ENCODE measurements at places on chromosomes 6 and 20. TPM values are rescaled to one million over a fixed set of nuclear protein-coding genes. Genes with fewer than 3 reads are reported as not detected.

DNA sequence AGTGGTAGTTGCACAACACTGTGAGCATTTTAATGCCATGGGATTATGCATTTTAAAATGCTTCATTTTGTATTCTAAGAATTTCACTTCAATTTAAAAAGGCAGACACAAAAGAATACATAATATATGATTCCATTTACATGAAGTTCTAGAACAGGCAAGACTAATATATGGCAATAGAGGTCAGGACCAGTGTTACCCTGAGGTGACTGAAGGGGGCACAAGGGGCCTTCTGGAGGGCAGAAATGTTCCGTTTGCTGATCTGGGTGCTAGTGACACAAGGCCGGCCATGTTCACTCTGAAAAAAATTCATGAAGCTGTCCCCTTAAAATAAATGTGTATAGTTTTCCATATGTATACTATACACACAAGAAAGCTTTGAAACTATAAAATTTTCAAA, 28.5 kb downstream of the TASP1 start:
- H3K4me3 ChIP-seq, result no peak overlapping the region
- no peaks in the 10 kb centered on the region for H3K27me3 ChIP-seq
- DNase-seq, result no peak
- no peaks in the 10 kb centered on the region for H3K4me1 ChIP-seq
- no peak overlapping the region for H3K27ac ChIP-seq

DNA sequence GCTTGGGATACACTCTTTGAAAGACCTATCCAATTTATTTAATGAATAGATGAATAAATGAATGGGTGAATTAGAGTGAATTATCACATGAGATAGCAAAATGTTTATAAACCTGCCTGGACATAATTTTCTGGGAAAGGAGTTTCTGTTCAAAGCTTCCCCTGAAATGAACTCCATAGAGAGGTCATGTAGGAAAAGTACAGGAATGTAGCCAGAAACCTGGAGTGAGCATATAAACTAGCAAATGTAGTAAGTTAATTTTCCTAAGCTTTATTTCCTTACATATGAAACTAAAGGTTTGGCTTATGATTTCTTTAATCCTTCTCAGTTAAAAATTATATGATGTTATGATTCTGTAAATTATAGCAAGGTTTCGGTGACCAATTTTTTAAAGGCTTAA, 380.3 kb upstream of the RSPO3 start:
- no peak overlapping the region for H3K27ac ChIP-seq
- DNase-seq, result no peak
- H3K4me1 ChIP-seq, result no peaks in the 10 kb centered on the region
- no peaks in the 10 kb centered on the region for H3K27me3 ChIP-seq
- no peak overlapping the region for H3K4me3 ChIP-seq
- no peaks in the 10 kb centered on the region for H3K36me3 ChIP-seq

- peaks cover 7% of the 10 kb centered on the region for H3K4me1 ChIP-seq
- DNase-seq, result no peak
- no peak overlapping the region for H3K27ac ChIP-seq
Observed at GRCh38 chr20:24999568-24999967, 7.0 kb upstream of the APMAP start.

PCED1A gene
- total RNA-seq, result 47.2 TPM

GRCh38 chr20:23540624-23541023, 27.7 kb downstream of the CST9L start:
- no peaks in the 10 kb centered on the region for H3K36me3 ChIP-seq
- H3K4me1 ChIP-seq, result no peaks in the 10 kb centered on the region
- no peak overlapping the region for H3K4me3 ChIP-seq
- peaks cover 2% of the 10 kb centered on the region for H3K27me3 ChIP-seq
- H3K27ac ChIP-seq, result no peak overlapping the region

- no peak overlapping the region for H3K4me3 ChIP-seq
- no peaks in the 10 kb centered on the region for H3K4me1 ChIP-seq
- no peaks in the 10 kb centered on the region for H3K36me3 ChIP-seq
- DNase-seq, result no peak
- H3K27me3 ChIP-seq, result no peaks in the 10 kb centered on the region
- no peak overlapping the region for H3K27ac ChIP-seq
Observed at GRCh38 chr20:43766385-43766784, 39.6 kb upstream of the GTSF1L start.

DNA sequence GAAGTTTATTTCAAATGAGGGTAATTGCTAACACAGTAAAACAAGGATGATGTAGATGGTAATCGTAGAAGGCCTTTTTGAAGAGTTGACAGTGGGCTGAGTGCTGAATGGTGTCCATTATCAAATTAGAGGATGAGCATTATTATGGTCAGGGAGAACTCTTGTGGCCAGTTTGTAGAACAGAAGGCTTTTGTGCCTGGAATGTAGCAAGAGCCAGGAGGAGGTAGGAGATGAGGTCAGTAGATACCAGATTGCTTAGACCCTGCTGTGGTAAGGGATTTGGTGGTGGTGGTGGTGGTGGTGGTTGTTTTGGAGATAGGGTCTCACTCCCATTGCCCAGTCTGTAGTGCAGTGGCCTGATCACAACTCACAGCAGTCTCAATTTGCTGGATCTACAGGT, 6.2 kb downstream of the CSE1L start:
- no peaks in the 10 kb centered on the region for H3K27me3 ChIP-seq
- H3K27ac ChIP-seq, result no peak overlapping the region
- H3K4me1 ChIP-seq, result peaks cover 53% of the 10 kb centered on the region
- H3K36me3 ChIP-seq, result no peaks in the 10 kb centered on the region
- no peak overlapping the region for H3K4me3 ChIP-seq

GRCh38 chr20:3430376-3431069, 23.1 kb upstream of the DNAAF9 start:
- no peak for DNase-seq
- no peak overlapping the region for H3K27ac ChIP-seq
- no peaks in the 10 kb centered on the region for H3K4me1 ChIP-seq
- peaks cover 4% of the 10 kb centered on the region for H3K27me3 ChIP-seq

- peaks cover 10% of the 10 kb centered on the region for H3K4me1 ChIP-seq
- no peak overlapping the region for H3K27ac ChIP-seq
- H3K27me3 ChIP-seq, result no peaks in the 10 kb centered on the region
- DNase-seq, result no peak
- H3K36me3 ChIP-seq, result no peaks in the 10 kb centered on the region
Observed at GRCh38 chr6:157376706-157377230, 4.2 kb upstream of the ZDHHC14 start.

ZNF391 gene
- total RNA-seq, result 1.0 TPM

FHL5 gene
- total RNA-seq, result not detected

GRCh38 chr6:105832313-105832761, 253.8 kb upstream of the PRDM1 start:
- no peaks in the 10 kb centered on the region for H3K27me3 ChIP-seq
- no peaks in the 10 kb centered on the region for H3K36me3 ChIP-seq
- DNase-seq, result no peak
- no peak overlapping the region for H3K27ac ChIP-seq
- H3K4me1 ChIP-seq, result no peaks in the 10 kb centered on the region
- no peak overlapping the region for H3K4me3 ChIP-seq

DNA sequence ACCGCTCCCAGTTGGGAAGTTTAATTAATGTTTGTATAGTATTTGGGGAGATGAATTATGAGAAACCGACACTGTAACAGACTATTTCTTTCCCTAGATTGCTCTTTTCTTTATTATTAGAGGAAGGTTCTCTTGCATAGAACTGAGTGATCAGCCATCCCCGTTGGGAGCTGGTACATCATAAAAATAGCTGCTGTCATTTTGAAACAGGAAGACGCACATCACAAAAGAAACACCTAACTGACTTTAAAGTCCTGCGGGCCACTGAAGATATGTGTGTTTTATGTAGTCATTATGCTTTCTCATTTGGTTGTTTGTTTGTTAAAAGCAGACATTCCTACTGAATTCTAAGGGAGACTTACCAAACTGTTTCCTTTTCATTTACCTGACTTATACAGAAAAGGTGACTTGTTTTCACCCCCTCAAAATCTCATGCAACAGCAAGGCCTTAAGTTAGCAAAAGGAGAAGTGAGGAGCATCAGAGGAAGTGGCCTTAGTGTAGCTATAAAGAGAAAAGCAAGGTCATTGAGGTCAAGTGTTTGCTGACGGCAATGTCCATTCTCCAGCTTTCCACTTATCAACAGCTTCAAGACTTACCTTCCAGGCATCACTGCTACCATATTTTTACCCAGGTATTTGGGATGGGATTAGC, 91.0 kb downstream of the PKHD1 start:
- no peaks in the 10 kb centered on the region for H3K4me1 ChIP-seq
- no peak overlapping the region for H3K27ac ChIP-seq
- H3K36me3 ChIP-seq, result no peaks in the 10 kb centered on the region
- no peaks in the 10 kb centered on the region for H3K27me3 ChIP-seq

DNA sequence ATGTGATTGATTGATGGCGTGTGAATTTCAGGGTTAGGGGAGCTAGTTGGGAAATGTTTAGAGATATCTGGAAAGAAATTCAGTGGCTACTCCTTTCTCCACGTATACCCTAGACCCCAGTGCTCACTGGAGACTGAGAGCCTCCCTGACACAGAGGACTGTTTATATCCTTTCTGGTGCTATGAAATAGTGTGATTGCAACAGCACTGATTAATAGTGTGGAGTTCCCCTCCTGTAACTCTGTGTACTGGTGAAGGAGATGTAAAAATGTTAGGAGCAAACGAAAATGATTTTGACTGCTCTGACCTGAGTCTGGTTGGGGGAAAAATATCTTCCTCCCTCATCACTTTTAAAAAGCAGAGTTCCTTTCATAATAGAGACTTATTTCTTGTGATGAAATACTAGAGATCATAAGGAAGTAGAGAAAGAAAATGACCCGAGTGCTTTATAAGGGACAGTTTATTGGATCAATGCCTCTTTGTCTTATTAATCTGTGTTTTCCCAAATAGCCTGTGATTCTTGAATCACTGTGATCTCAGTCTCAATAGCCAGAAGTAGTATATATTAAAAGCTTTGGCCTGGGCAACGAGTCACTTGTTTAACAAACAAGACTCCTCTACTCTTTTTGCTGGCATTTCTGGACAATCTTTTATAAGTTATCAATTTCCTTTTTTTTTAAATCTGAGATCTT, 92.3 kb downstream of the RNF182 start:
- H3K27ac ChIP-seq, result no peak overlapping the region
- H3K4me3 ChIP-seq, result no peak overlapping the region
- H3K27me3 ChIP-seq, result no peaks in the 10 kb centered on the region

DNA sequence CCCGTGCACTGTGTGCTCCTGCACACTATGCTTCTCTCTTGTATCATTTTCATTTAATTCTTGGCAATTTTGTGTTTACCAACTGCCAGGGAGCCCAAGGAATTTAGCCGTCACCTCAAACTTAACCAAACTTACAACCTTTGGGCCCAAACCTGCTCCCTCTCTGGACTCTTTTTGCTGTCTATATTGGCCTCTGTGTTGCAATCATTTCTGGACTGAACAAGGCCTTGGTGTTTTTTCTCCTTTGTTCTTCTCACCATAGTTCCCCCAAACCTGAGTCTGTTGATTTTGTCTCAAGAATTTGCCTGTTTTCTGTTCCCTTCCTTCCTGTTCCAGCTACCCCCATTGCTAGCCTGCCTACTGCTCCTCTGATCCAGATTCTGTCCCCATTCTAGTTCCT, 19.2 kb downstream of the DCBLD1 start:
- H3K27me3 ChIP-seq, result peaks cover 2% of the 10 kb centered on the region
- no peak for DNase-seq
- H3K36me3 ChIP-seq, result no peaks in the 10 kb centered on the region
- no peak overlapping the region for H3K4me3 ChIP-seq
- no peak overlapping the region for H3K27ac ChIP-seq
- no peaks in the 10 kb centered on the region for H3K4me1 ChIP-seq

PTCRA gene
- total RNA-seq, result 1.1 TPM

Data from CD4-positive, CD25-positive, alpha-beta regulatory T cell (primary cell).